ENCODE measurements at places on chromosomes 12 and 14.

DNA sequence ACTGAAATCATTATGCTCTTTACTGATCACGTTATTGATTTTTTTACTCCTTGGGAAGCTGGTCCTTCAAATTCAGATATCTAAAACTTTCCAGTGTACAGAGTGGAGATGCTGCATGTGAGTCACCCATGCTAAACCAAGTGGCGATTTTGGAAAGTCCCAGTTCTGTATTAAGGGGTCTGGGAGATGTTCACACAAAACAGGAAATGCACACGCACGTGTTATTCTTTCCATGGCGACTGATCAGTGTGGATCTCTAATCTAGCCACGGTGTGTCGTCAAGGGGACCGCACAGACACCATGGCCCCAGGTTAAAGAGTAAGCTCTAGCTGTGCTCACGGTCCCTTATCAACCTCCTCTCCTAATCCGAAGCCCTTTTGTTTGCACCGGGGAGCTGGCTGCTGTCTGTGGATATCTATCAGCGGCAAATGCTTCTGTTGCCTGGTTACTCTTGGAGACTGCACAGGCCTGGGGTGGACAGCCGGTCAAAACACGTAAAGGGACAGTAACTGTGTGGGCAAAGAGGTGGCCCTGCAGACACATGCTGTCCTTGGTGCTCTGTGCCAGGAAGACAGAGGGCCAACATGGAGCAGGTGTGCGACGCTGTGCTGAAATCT is 96.6 kb downstream of the RIMBP2 start:
- no peak for ATAC-seq

GRCh38 chr12:8018666-8019581 is 13.6 kb upstream of the FOXJ2 start:
- peak; percentile 63 for ATAC-seq

- no peak for ATAC-seq
Measured at GRCh38 chr12:49964849-49965624, 3.4 kb downstream of the AQP5 start.

GRCh38 chr12:49703647-49704137 is 3.5 kb downstream of the FMNL3 start:
- no peak for ATAC-seq

DNA sequence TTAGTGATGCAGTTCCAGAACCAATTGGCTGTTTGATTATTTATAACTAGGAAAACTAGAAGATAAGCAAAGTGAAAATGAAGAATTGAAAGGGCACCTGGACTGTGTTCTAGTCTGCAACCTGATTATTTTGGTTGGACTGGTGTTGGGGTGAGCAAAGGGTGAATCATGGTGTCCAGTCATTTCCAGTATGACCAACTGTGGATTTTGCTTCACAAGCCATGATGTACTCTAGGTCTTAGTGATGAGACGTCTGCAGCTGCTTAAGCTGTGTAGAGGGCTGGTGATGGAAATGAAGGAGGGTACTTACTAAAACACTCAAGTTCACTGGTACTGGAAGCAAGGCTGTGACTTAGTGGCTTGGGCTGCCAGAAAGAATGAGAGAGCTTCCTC is 193.2 kb upstream of the FRMD6 start:
- ATAC-seq: no peak

DNA sequence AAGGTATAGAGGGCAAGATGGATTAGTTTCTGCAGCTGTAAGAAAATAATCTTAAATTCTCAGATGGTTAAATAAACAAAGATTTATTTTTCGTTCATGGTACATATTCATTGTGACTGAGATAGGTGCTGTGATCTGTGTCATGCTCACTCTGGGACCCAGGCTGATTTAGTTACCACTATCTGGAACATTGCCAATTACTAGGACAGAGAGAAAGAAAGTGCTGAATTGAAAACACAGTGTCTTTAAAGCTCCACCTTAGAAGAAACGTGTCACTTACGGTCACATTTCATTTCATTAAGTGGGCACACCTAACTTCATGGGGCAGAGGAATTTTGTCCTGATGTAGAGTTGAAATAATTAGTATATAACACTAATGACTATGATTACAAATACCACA is 430.0 kb downstream of the CCDC91 start:
- ATAC-seq: no peak

DNA sequence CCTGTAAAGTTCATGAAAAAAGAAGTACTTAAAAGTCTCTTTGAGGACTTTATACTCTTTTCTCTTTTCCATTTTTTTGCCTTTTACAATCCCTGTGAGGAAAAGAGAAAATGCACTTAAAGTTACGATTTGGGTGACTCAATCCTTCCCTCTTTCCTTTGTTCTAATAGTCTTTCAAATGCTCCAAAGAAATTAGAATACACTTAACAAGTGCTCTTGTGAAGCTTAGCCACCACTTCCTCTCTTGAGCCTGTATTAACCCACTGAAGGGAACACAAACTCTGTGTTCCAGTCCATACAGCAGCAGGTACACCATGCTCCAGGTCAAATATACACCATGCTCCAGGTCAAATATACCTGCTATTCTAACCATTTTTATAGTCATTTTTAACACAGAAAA is 581.1 kb upstream of the MGAT4C start:
- ATAC-seq: no peak

GRCh38 chr12:31001581-31002360 is 71.9 kb upstream of the DDX11 start:
- no peak for ATAC-seq

DNA sequence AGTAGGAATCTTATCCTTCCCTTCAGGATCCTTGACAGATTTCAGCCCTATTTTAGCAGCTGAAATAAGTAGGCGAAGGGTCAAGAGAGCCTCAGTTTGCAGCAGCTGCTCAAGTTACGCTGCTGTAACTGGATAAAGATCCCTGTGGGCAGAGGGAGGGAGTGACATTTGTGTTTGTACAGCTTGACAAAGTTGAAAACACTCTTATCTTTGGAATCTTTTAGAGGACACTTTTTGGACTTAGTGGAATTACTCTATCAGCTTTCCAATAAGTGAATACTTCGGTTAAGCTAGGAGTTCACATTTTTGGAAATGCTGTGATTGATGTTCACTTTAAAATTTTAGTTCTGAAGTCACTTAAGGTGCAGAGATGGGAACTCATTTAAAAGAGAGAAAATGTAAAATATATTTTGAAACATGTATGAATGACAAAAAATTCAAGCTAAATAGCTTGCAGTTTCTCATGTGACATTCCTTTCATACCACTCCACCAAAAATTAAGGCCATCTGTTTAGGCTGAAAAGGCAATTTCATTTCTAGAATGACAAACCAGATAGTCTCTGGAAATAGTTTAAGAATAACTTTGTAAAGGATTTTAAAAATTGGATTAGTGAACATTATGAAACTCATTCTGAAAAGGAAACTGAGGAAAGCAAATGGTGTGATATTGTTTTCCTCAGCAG is 55.2 kb downstream of the SLC38A4 start:
- peak; percentile 49 for ATAC-seq

DNA sequence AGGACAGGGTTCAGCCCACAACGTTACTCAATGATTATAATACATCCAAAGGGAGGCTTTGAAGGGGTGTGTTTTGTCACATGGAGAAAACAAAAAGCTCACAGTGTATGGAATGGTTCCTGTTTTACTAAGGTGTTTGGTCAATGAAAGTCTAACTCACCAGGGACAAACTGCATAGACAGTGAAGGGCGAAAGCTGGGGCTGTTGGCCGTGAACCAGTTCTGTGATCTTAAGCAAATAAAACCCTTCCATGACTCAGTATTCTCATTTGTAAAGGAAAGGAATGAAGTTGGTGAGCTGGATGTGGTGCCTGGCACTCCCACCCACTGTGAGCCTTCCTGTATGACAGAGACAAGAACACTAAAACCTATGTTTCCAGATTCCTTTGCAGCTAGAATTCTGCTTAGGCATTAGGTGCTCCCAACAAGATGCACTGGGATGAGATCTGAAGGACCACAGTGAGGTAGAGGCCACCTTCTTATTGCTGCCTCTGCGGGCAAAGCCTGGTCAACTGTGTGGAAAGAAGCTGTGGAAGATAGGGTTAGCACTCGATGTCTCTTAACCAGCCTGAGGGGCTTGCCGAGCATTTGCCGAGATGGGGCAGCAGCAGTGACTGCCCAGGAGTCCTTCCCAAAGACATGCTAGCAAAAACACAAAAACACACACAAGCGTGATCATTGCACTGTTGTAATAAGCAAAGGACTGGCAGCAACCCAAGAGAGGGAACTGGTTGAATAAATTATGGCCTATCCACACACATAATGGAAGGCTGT is 48.5 kb downstream of the VCPKMT start:
- ATAC-seq: 0 out of 3 replicates have a peak, but pooled peaks have one; percentile 30

DNA sequence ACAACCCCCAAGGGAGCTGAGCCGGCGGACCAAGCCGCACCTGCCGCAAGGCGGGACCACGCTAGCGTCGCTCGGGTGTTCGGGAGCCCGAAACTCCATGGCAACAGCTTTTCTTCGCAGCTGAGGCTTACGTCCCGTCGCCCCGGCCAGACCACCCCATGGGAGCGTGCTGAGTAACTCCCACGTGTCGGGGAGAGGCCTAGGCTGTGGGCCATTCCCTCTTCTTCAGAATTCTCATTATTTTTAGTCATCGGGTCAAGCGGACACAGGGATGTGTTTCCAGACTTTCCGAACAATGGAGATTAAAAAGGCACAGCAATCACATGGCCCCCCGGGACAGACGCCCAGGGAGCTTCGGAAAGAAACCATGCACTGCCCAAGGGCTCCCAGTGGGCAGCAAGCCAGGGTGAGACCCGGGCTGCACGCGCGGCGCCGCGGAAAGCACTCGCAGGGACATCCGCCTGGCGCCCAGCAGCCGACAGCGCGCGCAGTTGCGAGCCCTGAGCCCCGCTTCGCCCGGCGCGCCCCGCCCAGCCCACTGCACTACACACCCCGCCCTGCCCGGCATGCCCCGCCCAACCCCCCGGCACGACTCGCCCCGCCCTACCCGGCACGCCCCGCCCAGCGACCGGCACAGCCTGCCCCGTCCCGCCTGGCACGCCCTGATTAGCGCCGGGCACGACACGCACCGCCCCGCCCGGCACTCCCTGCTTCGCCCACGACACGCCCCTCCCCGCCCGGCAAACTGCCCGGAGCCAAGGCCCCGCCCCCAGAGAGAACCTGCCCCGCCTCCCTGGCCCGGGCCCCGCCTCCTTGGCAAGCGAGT is 422 bp upstream of the AK7 start:
- ATAC-seq: peak; percentile 96

DNA sequence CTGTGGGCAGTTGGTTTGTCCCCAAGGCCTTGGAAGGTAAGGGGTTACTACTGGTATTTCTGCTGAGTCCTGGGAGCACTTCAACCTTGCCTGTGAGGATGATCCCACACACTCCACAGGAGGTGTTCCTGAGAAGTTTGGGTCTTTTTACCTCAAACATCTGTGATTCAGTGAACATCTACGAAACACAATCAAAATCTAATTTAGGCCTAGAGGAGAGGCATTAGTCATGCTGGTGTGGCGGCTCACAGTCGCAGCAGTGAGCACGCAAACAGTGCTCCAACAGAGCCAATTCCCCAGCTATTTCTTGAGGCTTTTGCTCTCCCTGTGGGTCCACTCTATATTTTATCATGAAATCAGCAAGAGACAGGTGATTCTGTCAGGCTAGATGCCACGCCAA is 107.6 kb downstream of the APAF1 start:
- ATAC-seq: peak; percentile 79

GRCh38 chr12:53612978-53613377 is 13.2 kb downstream of the ATF7 start:
- no peak for ATAC-seq

Data from SK-N-SH treated with all-trans-retinoic acid at 6 μM for 48 hours (cell line).